Large intestine (tissue), 12 donors: ENCODE measurements at places on chromosomes 7 and 10. TPM values are rescaled to one million over a fixed set of nuclear protein-coding genes. Genes with fewer than 3 reads are reported as not detected.
A peak's percentile ranks its signal among the peaks of the same experiment; 100 is the strongest.

CALHM3 gene
- polyA plus RNA-seq: 0.13 TPM

PNLIPRP2 gene
- polyA plus RNA-seq: 11.9 TPM

CNTNAP2 gene
- 12.9 TPM for polyA plus RNA-seq

HABP2 gene
- polyA plus RNA-seq: 27.7 TPM

CHST12 gene
- 10.9 TPM for polyA plus RNA-seq

TMEM140 gene
- polyA plus RNA-seq: 20.6 TPM

MAT1A gene
- polyA plus RNA-seq: 0.10 TPM

GRCh38 chr7:105246256-105246655 lies 142.5 kb downstream of the SRPK2 start:
- DNase-seq: no peak

DNA sequence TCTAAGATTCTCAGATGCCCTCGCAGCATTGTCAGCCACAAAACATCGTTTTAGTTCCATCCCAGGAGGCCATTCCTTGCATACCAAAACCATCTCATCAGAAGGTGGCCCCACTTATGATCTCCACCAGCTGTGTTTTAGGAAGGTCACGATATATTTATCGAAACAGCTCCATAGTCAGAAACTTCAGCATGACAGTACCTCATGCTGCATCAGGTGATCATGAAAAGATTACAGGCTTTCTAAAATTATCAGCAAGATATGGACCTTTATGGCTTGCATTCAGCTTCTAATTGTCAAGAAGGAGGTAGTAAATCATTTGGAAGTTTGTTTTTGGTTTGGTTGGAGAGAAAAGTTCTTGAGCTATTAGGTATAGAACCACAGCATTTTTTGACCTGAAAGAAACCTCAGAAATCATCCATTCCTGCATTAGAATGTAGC lies 20.0 kb downstream of the JAZF1 start:
- no peak for DNase-seq

DNA sequence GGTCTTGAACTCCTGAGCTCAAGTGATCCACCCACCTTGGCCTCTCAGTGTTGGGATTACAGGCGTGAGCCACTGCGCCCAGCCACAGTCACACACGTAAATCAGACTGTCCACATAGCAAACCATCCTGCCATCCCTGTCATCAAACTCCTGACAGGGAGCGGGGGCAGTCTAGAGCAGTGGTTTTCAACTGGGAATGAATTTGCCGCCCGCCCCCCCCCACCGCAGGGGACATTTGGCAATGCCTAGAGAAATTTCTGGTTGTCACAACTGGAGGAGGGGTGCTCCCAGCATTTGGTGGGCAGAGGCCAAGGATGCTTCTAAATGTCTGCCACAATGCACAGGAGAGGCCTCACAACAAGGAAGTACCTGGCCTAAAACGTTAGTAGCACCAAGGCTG lies 24.1 kb downstream of the CAMK2G start:
- no peak for DNase-seq

DNA sequence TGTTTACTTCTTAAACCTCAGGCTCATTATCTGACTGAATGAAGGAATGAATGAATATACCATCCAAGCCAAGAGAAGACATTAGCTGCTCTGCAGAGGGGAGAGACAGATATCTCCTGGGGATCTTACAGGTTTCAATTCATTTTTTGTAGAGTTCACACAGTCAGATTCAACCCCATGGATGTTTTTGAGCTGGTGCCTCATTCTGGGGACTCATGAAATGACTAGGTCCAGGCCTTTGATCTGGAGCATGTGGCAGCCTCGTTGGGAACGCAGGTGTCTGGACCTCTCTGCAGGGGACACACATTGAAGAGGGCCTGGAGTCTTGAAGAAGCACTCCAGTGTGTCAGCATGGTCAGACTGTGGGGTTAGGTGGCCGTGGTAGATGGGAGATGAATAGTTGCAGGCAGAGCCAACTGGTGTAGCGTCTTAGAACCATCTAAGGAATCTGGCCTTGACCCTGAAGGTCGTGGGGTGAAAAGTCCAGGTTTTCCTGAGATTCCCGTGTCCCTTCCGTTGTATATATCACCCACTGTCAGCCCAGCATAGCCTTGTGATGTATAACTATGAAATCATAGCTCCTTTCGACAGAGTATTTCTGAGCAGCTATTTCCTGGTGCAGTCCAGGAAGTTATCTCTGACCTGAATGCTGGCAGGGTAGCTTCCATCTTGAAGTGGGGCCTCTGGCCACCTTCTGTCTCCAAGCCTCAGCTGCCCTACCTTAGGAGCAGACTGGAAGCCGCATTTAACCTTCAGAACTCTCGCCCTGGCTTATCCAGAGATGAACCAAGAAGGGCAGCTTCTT lies 22.3 kb downstream of the BTBD16 start:
- DNase-seq: no peak

GRCh38 chr10:47260505-47261111 lies 39.4 kb upstream of the GDF10 start:
- DNase-seq: no peak

- DNase-seq: no peak
Observed at GRCh38 chr7:22563032-22563501, 63.1 kb upstream of the STEAP1B start.

GRCh38 chr10:95832216-95833041 lies 75.3 kb upstream of the CC2D2B start:
- DNase-seq: peak; percentile 23

- DNase-seq: no peak
Observed at GRCh38 chr7:149770728-149771636, 2.4 kb downstream of the ZNF467 start.

GRCh38 chr10:98919899-98920298 lies 315.8 kb downstream of the HPSE2 start:
- DNase-seq: no peak

GRCh38 chr10:59865101-59865500 lies 41.3 kb downstream of the CCDC6 start:
- peak; percentile 55 for DNase-seq

- DNase-seq: no peak
Observed at GRCh38 chr7:111030336-111030735, 60.6 kb upstream of the LRRN3 start.

- no peak for DNase-seq
Observed at GRCh38 chr7:84985073-84985784, 201.6 kb downstream of the SEMA3D start.

- peak; percentile 55 for DNase-seq
Observed at GRCh38 chr10:124648738-124649137, 95.4 kb downstream of the FAM53B start.

DNA sequence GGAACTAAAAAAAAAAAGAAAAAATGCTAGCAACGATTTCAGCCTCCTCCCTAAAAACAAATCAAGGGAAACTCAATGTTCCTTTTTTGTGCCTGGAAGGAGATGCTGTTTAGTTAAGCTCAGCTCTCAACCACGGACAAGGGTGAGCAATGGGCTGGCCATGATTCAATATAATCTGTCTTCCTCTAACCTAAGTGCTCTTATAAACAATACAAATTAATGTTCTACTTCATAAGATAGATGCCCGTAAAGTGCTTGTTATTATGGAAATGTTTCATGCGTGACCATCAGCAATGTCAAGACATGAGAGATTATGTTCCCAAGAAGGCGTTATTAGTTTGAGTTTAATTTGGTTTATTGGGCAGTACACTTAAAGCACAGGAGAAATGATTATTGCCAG lies 320.3 kb downstream of the SFMBT2 start:
- DNase-seq: no peak
